ENCODE measurements at places on chromosomes 12 and 14. TPM values are rescaled to one million over a fixed set of nuclear protein-coding genes. Genes with fewer than 3 reads are reported as not detected.

Gene CIT
- 6.8 TPM for total RNA-seq

DNA sequence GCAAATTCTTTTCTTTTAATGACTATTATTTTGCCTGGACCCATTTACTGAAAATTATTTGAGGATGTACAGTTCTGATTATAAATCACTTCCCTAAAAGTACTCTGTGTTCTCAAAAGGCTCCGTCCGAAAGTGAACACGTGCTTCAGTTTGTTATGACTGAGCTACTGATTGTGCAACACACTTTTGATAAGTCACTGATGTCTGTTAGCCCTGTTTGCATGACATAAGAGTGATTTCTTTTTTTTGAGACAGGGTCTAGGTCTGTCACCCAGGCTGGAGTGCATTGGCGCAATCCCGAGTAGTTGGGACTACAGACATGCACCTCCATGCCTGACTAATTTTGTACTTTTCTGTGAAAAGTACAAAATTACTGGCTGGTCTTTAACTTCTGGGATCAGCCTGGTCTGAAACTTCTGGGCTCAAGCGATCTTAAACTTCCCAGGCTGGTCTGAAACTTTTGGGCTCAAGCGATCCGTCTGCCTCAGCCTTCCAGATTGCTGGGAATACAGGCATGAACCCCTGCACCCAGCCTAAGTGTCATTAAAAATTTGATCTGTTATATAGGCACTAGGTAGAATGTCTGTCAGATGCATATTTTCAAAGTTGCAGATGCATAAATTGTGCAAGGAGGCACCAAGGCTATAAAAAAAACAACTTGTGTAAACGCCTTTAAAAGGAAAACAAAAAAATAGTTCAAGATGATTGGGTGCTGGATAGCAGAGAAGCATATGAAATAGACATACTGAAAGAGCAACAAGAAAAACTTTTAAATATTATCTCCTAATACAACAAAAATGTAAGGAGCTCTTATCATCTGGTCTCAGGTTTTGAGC, 111.5 kb downstream of the SRGAP1 start:
- DNase-seq = no peak
- peak overlapping the region; percentile 61 for H3K27ac ChIP-seq
- H3K27me3 ChIP-seq = no peaks in the 10 kb centered on the region
- peak overlapping the region; percentile 9 for H3K4me3 ChIP-seq

DNA sequence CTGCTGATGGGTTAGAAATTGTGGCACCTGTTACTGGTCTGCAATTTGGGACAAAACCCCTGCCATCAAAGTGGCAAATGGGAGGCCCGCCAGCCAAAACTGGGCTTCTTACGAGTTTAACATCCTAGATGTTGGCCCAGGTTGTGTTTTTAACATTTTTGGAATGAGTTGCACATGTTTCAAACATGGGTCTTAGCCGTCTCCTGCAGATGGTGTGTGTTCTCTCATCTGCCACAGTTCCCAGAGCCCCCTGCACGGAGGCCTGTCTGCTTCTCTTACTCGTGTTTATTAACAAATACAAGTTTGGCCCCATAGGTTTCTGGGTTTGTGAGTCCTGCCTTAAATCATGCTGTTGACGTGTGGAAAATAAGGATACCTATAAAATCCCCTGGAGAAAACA, 46.5 kb downstream of the CACNA2D4 start:
- no peaks in the 10 kb centered on the region for H3K36me3 ChIP-seq
- no peak for DNase-seq
- H3K4me1 ChIP-seq = no peaks in the 10 kb centered on the region
- peaks cover 10% of the 10 kb centered on the region for H3K27me3 ChIP-seq
- H3K4me3 ChIP-seq = no peak overlapping the region
- no peak overlapping the region for H3K27ac ChIP-seq

DNA sequence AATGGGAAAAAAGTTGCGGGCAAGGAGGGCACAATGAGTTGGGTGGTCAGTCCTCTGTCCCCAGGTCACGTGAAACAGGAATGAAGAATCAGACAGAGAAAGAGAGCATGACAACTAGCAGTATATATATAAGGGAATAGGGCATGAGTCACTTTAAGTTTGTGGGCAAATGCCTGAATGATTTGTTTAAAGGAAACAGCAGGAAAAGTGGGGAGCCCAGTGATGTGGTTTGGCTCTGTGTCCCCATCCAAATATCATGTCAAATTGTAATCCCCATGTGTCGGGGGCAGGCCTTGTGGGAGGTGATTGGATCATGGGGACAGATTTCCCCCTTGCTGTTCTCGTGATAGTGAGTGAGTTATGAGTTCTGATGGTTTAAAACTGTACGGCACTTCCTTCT, 195.3 kb upstream of the IGF1 start:
- no peak overlapping the region for H3K27ac ChIP-seq
- H3K4me1 ChIP-seq = no peaks in the 10 kb centered on the region
- no peak for DNase-seq
- H3K27me3 ChIP-seq = no peaks in the 10 kb centered on the region
- no peaks in the 10 kb centered on the region for H3K36me3 ChIP-seq
- H3K4me3 ChIP-seq = no peak overlapping the region

DNA sequence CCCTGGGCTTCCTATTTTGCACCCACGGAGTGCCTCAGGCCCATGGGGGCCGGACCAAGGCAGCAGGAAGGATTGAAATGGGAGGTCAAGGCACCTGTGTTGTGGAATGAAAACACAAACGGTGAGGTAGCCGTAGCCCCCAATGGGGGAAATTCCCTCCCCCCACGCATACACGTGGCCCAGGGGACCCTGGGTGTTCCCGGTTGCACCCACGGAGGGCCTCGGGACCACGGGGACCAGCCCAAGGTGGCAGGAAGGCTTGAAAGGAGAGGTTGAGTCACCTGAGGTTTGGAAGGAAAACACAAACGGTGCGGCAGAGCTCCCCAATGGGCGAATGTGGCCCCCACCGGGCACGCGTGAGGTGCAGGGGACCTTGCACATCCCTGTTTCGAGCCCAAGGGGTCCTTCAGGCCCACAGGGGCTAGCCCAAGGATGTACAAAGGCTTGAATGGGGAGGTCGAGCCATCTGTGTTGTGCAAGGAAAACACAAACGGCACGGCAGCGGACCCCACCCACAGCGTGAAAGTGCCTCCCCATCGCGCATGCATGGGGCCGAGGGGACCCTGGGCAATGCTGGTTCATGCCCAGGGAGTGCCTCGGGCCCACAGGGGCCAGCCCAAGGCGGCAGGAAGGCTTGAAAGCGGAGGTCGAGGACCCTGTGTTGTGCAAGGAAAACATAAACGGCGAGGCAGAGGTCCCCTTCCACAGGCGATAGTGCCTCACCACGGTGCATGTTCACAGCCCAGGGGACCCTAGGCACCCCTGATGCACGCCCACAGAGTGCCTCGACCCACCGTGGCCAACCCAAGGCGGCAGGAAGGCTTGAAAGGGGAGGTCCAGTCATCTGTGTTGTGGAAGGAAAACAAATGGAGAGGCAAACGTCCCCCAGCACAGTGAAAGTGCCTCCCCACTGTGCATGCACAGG, 376.7 kb downstream of the ALG10 start:
- no peaks in the 10 kb centered on the region for H3K36me3 ChIP-seq
- no peak overlapping the region for H3K4me3 ChIP-seq

GRCh38 chr12:62784576-62784975, 150.4 kb downstream of the PPM1H start:
- H3K36me3 ChIP-seq = no peaks in the 10 kb centered on the region
- H3K27me3 ChIP-seq = no peaks in the 10 kb centered on the region
- DNase-seq = no peak
- no peak overlapping the region for H3K4me3 ChIP-seq
- peaks cover 17% of the 10 kb centered on the region for H3K4me1 ChIP-seq

Gene SMOC1
- total RNA-seq = 1.1 TPM

Gene CIROP
- not detected for total RNA-seq

Gene GALNT16
- 3.0 TPM for total RNA-seq

Gene ITGB7
- 7.7 TPM for total RNA-seq

Gene MYO1H
- total RNA-seq = 0.64 TPM

DNA sequence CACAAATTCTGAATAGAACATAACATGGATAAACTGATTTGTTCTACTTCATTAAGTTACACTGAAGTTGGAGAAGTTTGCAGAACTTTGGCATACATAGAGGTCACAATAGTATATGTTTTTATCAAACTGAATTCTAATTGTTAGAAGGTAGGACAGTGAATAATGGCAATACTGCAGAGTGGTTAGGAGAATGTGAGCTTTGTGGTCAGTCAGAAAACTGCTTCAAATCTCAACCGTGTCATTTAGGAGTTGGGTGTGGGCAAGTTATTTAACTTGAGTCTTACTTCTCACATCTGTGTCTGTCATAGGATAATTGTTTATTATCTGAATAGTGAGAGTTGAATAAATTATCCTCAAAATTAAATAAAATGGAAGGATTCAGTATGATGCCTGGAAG, 374.6 kb upstream of the SYT1 start:
- no peak overlapping the region for H3K27ac ChIP-seq
- no peak overlapping the region for H3K4me3 ChIP-seq
- no peak for DNase-seq
- H3K27me3 ChIP-seq = no peaks in the 10 kb centered on the region

DNA sequence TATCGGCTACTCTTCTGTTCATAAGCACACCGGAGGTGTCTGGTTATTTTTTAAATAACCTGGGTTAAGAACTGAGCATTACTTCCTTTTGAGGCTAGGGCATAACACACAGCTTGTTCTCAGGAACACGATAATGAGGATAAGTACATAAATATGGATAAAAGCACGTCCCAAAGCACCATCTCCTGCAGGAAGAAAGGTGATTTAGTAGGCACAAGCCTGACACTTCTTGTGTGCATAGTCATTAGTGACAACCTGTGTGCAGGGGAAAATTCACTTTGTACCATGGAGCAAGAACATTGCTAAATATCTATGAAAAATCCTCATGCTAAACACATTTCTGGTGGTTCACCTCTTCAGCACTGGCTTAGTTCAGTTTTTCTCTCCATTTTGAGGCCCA, 166.5 kb downstream of the SNAPC1 start:
- peaks cover 4% of the 10 kb centered on the region for H3K27me3 ChIP-seq
- H3K4me3 ChIP-seq = no peak overlapping the region

GRCh38 chr14:36221112-36221511, 44.6 kb upstream of the PTCSC3 start:
- no peak overlapping the region for H3K4me3 ChIP-seq
- no peaks in the 10 kb centered on the region for H3K27me3 ChIP-seq
- no peak overlapping the region for H3K27ac ChIP-seq
- H3K4me1 ChIP-seq = no peaks in the 10 kb centered on the region

DNA sequence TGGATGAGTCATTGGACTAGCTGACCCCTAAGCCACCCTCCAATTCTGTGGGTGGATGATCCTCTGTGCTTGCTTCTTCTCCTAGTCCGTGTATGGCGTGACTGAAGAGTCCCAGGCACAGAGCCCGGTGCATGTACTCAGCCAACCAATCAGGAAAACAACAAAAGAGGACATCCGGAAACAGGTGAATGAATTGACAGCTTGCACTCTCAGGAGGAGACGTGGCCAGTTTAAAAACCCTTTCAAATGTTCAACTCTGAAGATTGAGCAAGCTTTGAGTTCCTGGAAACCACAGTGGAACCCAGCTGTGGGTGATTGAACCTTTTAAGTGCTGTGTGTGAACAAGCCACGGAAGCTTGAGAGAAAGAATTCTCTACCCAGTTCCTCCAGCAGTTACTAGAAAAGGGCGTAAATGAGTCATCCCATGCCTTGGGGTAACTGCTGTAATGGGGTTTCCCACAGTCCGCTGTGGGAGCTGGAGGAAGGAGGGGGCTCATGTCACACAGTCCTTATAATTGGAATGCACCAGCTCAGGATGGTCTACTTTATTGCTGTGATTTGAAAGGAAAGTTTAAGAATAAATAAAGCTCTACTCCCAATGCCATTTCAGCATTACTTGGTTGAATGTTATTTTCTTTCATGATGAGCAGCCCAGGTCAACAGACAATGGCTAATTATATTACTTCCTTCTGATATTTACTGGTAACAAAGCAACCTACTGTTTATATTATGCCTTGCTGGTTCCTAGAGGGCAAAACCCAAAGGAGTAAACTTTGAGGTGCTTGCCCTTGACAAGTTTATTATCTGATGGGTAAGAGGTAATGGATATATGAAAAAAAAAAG, 417.0 kb downstream of the DPF3 start:
- no peaks in the 10 kb centered on the region for H3K27me3 ChIP-seq
- no peak for DNase-seq
- H3K36me3 ChIP-seq = no peaks in the 10 kb centered on the region
- H3K4me3 ChIP-seq = no peak overlapping the region

- no peak overlapping the region for H3K27ac ChIP-seq
- no peak for DNase-seq
- H3K4me1 ChIP-seq = peaks cover 13% of the 10 kb centered on the region
- no peaks in the 10 kb centered on the region for H3K36me3 ChIP-seq
- H3K27me3 ChIP-seq = no peaks in the 10 kb centered on the region
Observed at GRCh38 chr12:12008232-12008850, 62.4 kb upstream of the BCL2L14 start.

Gene CMKLR1
- total RNA-seq = 29.1 TPM

- no peaks in the 10 kb centered on the region for H3K27me3 ChIP-seq
- no peak overlapping the region for H3K4me3 ChIP-seq
- H3K27ac ChIP-seq = peak overlapping the region; percentile 44
- no peak for DNase-seq
Observed at GRCh38 chr12:15697201-15697600, 92.0 kb downstream of the EPS8 start.

Gene SLC5A8
- total RNA-seq = 2.8 TPM

- no peaks in the 10 kb centered on the region for H3K27me3 ChIP-seq
- DNase-seq = no peak
- H3K4me3 ChIP-seq = no peak overlapping the region
- H3K27ac ChIP-seq = no peak overlapping the region
Observed at GRCh38 chr12:124111006-124111405, 138.0 kb downstream of the ZNF664 start.

Gene GNB3
- 0.32 TPM for total RNA-seq

Gene AQP5
- 14.3 TPM for total RNA-seq

Gene LRRC9
- not detected for total RNA-seq

DNA sequence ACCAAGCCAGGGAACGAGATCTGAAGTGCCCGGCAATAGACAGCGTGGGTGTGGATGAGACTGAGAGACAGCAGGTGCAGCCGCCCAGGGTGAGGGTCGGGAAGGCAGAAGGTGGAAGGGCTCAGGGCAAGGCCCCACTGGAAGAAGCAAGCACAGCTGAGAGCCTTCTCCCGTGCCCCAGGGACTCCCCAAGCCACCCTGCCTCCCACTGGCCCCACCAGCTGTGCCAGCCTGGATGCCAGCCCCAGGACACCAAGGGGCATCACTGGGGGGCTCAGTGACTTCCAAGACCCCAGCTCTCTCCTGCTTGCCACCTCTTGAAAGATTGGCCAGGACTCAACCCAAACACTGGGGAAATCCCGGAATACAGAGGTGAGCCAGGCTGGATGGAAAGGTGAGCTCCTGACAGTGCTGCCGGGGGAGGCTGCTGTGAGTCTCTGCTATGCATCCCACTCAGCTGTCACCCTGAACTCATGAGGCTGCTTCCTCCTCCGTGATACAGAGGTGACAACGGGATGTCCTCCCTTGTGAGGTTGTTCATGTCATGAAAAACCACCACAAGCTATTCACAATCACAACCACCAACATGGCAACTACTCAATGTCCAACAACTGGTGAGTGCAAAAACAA, 13.8 kb downstream of the TESC start:
- H3K4me3 ChIP-seq = no peak overlapping the region
- DNase-seq = peak; percentile 54
- no peaks in the 10 kb centered on the region for H3K4me1 ChIP-seq
- H3K36me3 ChIP-seq = no peaks in the 10 kb centered on the region
- H3K27me3 ChIP-seq = no peaks in the 10 kb centered on the region

Measured in upper lobe of right lung (tissue), 1 donor.